ENCODE measurements at places on chromosomes 2 and 18.

- no peak for DNase-seq
Observed at GRCh38 chr2:23390152-23390551, 5.2 kb downstream of the KLHL29 start.

GRCh38 chr2:233966388-233966787 lies 49.2 kb downstream of the TRPM8 start:
- DNase-seq, result no peak

DNA sequence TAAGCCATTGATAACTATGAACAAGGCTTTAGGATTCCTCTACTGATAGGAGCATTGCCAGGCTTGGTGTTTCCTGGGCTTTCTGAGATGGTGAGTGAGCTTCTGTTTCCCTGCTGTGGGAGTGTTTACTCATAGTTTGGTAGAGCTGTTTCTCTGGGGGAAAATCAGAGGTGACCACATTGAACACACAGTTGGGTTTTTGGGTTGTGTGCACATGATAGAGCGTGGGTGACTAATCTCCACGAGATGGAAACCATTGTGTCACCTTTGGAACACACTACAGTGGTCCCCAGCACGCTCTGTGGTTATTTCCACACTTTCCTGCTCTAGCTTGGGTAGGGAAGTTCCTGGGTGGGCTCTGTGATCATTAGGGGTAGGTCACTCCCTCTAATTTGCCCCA lies 5.4 kb downstream of the IL1R1 start:
- DNase-seq, result no peak

- DNase-seq, result no peak
Observed at GRCh38 chr2:120255986-120256650, 3.5 kb downstream of the RALB start.

DNA sequence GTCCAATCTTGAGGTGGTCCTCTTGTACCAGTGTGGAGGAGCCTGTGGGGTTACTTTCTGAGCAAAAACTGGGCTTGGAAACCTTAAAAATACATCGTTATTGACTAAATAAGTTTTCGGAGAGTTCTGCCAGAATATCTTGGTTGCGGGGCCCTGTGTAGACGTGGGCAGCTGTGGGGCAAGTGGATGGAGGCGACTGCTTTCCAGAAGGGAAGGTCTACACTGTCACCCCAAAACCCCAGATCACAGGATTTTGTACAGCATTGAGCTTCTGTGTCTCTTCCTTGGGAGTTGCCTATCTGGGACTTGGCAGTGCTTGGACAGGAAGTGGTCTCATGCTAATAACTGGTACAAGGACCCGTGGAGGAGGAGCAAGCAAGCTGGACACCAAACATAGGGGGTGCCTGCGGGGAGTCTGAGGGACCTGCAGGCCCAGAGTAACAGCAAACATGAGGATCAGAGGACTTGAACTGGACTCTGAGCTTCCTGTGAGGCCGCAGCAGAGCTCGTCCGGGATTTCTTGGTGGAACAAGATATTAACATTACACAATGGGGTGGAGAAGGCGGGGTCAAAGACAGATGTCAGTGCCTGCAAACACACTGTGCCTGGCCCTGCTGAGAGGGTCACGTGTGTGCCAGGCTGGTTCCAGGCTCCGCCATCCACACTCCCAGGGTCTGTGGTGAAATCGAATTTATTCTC lies 48.0 kb upstream of the CTLA4 start:
- DNase-seq, result no peak

GRCh38 chr18:3051718-3052410 lies 38.9 kb upstream of the LPIN2 start:
- DNase-seq, result no peak

- DNase-seq, result no peak
Observed at GRCh38 chr2:179825494-179825893, 35.9 kb downstream of the ZNF385B start.

DNA sequence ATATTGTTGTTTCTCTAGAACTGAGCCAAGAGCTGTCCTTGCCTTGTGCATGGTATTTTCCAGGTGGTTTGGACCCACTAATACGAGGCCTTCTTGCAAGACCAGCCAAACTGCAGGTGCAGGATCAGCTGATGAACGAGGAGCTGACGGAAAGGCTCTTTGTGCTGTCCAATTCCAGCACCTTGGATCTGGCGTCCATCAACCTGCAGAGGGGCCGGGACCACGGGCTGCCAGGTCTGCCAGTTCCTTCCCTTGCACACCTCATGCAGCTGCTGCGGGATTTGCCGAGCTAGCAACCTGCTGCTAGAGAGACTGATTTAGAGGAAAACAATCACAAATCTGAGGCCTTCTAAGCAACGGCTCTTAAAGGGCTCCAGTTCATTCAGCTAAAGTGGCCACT lies 74.5 kb downstream of the TPO start:
- DNase-seq, result no peak

GRCh38 chr2:239696559-239697207 lies 295.9 kb upstream of the HDAC4 start:
- no peak for DNase-seq

- no peak for DNase-seq
Observed at GRCh38 chr2:127857265-127857808, 618 bp downstream of the POLR2D start.

DNA sequence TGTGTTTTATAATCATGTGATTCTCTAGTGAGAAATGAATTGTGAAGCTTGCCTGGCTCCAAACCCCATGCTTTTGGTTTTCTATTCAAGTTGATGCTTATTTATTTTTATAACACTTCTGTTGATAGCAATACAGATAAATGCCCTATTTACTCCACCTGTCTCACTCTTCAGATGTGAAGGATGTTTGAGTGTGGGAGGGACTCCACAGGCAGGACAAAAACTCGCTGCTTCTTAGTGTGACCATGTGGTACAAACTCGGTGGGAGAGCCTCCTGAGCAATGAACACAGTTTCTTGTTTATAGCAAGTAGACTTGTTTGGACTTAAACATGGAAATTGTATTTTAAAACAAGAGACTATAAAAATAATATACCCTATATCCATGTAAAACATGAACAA lies 219.7 kb downstream of the GULP1 start:
- no peak for DNase-seq

- no peak for DNase-seq
Observed at GRCh38 chr2:219207884-219208740, 1.5 kb downstream of the ZFAND2B start.

- DNase-seq, result peak; percentile 84
Observed at GRCh38 chr18:61896757-61897156, 4.0 kb upstream of the RNF152 start.

GRCh38 chr2:77479895-77480294 lies 42.3 kb downstream of the LRRTM4 start:
- no peak for DNase-seq

GRCh38 chr18:71995904-71996465 lies 548.2 kb downstream of the CBLN2 start:
- DNase-seq, result no peak

GRCh38 chr2:135949451-135950234 lies 35.8 kb downstream of the DARS1 start:
- no peak for DNase-seq

DNA sequence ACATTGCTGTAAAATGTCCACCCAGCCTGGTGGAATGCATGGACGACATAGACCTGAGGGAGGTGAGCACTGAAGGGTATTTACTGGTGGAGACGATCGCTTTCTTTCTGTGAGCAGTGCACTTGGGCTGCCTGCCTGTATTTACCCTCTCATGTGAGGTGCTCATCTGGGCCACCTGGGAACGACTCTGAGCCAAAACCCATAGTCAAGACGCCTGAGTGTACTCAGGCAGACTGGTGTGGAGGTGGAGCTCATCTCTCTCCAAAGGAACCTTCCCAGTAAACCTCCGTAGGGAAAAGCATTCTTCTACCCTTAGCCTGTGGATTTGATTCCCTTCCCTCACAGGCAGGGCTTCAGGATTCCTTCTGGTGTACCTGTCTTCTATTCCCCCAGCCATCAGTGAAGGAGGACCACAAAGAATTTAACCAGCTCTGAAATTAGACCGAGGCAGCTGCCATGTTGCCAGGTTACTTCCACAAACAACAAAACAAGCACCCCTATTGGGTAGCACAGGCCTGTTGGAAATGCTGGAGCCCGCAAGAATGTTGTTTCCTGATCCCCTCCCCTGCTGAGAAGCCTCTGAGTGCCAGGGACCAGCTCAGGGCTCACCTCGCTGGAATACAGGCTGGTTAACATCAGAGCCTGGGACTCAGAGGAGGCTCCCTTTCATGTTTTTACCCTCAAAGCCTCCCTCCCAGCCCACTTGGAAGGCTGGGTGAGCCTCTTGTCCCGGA lies 47.5 kb upstream of the TXNDC2 start:
- no peak for DNase-seq

All from ureter (tissue), 1 donor.